Cortex of kidney (tissue), 1 donor: ENCODE measurements at places on chromosomes 4 and X.

GRCh38 chr4:75028196-75028854 lies 95.4 kb downstream of the PARM1 start:
- no peak for DNase-seq

- DNase-seq: no peak
Measured at GRCh38 chr4:76738086-76738931, 159.6 kb downstream of the SOWAHB start.

DNA sequence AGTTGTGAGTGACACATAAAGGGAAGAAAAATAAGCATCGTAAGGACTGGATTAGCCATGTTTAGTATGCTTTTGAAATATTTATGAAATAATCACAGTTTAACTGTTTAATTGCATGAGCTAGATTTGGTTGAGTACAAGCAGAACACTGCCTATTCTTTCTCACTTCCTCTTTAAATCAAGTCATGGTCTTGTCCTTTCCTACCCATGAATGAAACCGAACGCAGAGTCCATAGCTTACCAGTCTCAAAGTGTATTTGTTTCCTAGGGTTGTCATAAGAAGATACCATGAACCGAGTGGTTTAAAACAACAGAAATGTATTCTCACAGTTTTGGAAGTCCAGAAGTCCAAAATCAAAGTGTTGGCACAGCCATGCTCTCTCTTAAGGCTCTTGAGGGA lies 684.0 kb upstream of the MAGEB2 start:
- no peak for DNase-seq

- no peak for DNase-seq
Measured at GRCh38 chr4:181484396-181484795, 758.8 kb upstream of the TENM3 start.
